Suppressor macrophage (primary cell): ENCODE measurements at places on chromosomes 1 and 21.
A peak's percentile ranks its signal among the peaks of the same experiment; 100 is the strongest.

- no peak for DNase-seq
Measured at GRCh38 chr1:245997471-245998258, 509.4 kb downstream of the SMYD3 start.

DNA sequence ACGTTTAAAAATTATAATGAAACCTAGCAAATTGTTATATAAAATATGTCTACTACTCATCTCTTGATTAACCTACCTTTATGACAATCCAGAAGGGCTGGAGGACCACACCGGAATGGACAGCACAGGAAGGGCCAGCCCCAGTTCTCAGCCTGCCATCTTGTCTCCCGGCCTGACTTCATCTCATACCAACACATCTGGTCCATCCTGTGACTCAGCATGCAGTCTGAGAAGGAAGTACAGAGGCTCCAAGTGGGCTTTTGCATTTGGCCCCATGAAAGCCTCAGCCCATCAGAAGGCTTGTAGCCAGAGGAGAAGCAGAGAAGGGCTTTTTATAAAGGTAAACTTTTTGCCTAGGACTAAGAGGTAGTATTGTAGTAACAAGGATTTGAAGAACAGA, 436.6 kb downstream of the MRPL39 start:
- no peak for DNase-seq

- peak; percentile 54 for DNase-seq
Measured at GRCh38 chr1:16013220-16013907, 4.5 kb downstream of the HSPB7 start.

- DNase-seq, result peak; percentile 46
Measured at GRCh38 chr1:18927654-18928272, 25.4 kb upstream of the ALDH4A1 start.

DNA sequence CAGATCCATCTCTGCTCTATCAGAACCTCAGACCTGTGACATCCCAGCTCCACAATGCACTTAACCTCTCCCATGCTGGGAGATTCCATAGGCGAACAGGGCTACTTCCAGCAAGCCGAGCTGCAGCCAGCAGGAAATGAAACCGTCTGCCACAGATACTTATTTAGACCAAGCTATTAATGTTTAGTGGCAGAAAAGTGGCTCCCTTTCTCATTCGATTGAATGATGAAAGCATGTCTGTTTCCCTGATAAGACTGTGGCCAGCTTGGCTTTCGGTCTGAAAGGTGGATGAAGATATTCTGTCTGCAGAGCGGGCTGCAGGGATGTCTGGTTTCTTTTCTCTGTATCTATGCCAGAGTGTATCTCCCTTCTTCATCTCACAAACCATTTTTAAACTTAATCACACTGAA, 146.4 kb downstream of the GREM2 start:
- DNase-seq, result no peak

DNA sequence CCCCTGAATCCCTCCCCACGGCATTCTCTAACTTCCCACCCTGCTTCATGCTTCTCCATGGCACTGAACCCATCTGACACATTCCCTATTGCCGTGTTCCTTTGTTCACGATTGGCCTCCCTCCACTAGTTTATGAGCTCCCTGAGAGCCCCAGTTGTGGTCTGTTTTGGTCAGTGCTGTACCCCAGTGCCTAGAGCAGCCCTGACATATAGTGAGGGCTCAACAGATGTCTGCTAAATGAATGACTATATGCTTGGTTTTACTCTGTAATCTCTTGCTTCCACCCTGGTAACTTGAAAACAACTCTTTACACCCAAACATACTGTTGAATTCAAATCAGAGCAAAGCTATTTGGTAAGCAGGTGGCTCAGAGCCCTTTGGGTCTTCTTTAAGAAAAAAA, 171.1 kb upstream of the EDN2 start:
- DNase-seq, result no peak

GRCh38 chr1:213273546-213273945, 222.5 kb downstream of the RPS6KC1 start:
- no peak for DNase-seq

- no peak for DNase-seq
Measured at GRCh38 chr1:9047019-9047418, 20.8 kb upstream of the SLC2A7 start.

DNA sequence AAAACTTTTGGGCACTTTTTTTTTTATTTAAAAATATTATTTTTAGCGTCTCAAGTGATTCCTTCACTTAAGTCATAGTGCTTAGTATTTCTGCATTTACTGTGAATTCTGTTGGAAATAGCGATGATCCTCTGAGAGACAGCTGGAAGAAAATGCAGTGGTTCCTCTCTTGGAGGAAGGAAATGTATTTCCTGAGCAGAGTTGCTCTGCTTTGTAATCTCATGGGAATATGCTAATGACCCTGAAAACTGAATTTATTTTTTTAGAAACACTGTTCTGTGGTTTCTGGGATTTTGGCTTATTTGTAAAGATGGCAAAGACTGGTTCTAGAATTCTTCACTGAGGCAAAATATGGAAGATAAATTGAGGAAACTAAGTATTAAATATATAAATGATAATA, 88.9 kb downstream of the NTNG1 start:
- no peak for DNase-seq

DNA sequence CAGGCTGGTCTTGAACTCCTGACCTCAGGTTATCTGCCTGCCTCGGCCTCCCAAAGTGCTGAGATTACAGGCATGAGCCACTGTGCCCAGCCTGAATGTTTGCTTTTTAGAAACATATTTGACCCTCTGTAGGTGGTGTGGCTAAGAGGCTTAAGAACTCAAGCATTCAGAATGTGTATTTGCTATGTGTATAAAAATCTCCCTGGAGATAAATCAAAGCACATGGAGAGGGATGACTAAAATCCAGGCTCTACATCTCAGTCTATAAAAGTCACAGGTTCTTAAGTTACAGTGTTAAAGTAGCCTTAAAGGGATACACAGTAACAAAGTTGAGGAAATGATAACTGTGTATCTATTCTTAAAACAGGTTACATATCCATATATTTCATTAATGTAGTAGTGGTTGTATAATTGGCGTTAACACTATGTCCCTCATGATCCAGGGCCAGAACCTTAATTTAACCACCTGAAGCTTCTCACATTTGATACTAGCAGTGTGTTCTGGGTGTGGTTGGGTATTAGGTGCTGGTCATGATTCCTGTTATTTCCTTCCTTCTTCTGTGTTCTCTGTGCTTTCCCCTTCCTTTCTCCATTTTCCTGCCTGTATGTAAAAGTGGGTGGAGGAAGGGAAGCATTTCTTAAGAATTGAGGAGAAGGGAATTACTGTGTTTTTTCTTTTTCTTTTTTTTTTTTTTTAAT, 16.2 kb downstream of the GIPC2 start:
- DNase-seq, result no peak

DNA sequence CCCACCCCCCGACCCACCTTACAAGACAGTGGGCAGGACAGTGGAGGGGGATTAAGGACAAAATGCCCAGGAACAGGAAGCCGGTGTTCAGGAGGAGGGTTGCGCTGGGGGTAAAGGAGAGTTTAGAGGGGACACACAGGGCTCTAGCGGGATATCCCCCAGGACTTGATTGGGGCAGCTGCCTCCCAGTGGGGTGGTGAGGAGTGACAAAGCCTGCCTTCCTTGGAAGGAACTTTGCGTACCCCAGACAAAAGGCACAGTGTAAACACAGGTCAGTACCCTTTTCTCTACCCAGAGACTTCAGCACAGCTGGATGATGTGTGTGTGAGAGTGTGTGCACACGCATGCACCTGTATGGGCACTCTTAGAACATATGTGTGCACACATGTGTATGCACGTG, 51.7 kb upstream of the BCAR3 start:
- DNase-seq, result no peak

DNA sequence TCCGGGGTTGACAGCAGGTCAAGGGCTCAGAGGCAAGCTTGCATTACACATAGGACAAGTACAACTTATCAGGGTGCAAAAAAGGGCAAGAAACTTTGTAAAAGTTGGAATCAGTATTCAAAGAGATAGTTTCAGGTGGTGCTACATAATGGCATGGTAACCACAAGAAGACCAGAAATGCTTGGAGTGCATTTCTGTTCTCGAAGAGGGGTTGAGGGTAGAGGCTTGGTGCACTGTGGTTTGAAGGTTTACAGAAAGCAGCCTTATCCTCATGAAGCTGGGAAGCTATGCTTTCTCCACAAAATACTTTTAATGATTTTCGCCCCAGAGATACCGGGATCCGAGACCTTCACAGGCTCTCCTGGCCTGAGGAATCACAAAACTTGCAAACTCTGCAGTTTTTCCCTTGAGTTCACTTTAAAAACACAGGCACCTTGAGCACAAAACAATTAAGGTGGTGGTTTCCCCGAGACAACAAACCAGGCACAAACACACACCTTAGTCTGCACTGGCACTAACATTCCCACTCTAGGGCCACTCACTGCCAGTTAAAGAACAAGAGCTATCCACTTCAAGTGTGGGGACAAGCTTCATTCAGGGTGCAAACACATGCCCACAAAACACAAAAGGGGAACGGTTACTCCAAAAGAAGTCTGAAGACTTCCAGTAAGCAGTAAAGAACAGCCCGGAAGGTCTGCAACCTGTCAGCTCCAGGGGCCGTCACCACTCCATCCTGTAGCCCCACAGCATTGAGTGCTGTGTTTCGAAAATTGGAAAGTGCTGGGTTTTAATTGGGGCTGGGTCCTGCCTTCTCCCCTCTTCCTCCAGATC, 29.8 kb upstream of the NFIA start:
- DNase-seq, result peak; percentile 10

- no peak for DNase-seq
Measured at GRCh38 chr1:244759158-244759557, 76.3 kb upstream of the COX20 start.

DNA sequence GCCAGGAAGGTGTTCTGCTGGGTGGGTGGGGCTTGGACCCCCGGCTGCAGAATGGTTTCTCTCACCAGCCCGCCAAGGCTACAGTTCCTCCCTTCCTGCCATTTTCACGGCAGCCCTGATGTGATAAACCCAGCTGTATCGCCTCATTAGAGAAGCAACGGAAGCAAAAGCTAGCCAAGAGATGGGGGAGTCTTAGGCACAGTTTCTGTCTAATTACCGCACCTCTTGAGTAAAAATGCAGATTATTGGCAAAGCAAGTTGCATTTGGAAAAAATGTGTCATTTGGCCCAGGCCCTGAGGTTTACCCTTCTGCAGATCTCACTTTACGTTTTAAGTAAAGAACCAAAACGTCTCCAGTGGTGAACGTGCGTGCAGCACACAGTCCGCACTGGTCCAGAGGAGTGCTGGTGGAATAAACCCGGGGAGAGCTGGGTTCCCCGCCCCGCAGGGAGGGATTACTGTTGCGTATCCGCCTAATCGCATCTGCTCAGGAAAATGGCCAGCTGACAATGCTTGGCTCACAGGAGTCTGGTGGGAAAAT, 109.9 kb downstream of the GALNT2 start:
- DNase-seq, result no peak

DNA sequence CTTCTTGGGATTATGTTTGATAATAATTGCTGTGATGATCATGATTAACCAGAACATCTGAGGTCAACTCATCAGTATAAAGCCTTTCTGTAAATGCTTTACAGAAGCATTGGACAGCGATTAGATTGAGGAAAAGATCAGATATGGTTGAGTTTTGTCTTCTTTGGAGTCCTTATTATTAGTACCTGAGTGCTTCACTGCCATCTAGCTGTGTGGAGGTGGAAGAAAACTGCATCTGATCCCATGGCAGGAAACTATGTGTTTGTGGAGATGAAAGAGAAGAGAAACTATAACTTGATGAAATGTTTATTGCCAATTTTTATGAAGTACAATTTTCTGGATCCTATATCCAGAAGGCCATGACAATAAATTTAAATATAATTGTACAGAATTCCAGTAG, 11.4 kb downstream of the FLG2 start:
- DNase-seq, result no peak

GRCh38 chr21:14312871-14313270, 70.1 kb downstream of the HSPA13 start:
- peak; percentile 4 for DNase-seq

GRCh38 chr1:117970252-117970651, 40.7 kb downstream of the WDR3 start:
- no peak for DNase-seq

- DNase-seq, result no peak
Measured at GRCh38 chr1:3863231-3863935, 6.1 kb downstream of the DFFB start.

DNA sequence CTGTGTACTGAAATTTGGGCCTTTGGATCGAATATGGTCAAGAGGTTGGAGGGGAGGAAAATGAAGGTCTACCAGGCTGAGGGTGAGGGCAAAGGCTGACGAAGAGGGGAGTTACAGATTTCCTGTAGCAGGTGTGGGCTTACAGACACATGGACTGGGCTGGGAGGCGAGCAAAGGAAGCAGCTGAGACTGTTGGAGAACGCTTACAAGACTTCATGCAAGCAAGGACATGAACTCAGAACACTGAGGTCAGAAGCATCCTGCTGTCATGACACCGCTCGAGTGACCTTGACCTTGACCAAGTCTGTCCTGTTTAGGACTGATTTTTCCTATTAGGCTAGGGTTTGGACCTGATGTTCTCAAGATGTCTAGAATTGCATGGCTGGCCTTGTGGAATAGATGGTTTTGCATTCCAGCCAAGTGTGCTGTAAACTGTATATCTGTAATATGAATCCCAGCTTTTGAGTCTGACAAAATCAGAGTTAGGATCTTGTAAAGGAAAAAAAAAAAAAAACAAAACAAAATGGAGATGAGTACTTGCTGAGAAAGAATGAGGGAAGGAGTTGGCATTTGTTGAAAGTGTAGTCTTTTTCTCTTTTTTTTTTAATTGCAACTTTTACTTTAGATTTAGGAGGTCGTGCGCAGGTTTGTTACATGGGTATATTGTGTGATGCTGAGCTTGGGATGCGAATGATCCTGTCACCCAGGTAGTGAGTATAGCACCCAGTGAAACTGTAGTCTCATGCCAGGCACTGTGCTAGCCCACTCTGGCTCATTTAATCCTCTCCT, 5.8 kb downstream of the ELF3 start:
- no peak for DNase-seq

- peak; percentile 63 for DNase-seq
Measured at GRCh38 chr1:25572708-25573590, 29.5 kb downstream of the LDLRAP1 start.

GRCh38 chr1:51421964-51422363, 91.6 kb upstream of the TTC39A start:
- peak; percentile 26 for DNase-seq

GRCh38 chr1:33001282-33001681, 35.4 kb downstream of the AK2 start:
- DNase-seq, result no peak

- peak; percentile 49 for DNase-seq
Measured at GRCh38 chr1:154115180-154115579, 39.7 kb downstream of the NUP210L start.

DNA sequence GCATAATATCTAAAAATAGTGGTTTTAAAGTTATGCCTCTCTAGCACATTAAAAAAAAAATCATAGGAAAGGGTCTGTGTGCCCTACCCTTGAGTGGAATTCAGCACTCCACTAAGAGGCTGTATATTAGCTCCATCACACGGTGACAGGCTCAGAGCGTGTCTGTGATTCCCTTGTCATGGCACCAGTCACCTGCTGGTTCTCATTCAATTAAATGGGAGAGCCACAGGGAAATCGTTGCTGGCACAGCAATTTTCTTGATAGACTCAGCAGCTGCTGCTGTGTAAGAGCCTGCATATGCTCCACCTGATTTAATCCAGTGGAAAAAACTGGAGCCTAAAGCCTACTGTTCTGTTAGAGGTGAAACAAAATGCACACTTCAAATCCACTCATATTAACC, 9.5 kb downstream of the ATP6V1G3 start:
- DNase-seq, result no peak
